ENCODE measurements at places on chromosomes 6 and 20. TPM values are rescaled to one million over a fixed set of nuclear protein-coding genes. Genes with fewer than 3 reads are reported as not detected.

Gene C4A
- total RNA-seq, result 1.7 TPM

DNA sequence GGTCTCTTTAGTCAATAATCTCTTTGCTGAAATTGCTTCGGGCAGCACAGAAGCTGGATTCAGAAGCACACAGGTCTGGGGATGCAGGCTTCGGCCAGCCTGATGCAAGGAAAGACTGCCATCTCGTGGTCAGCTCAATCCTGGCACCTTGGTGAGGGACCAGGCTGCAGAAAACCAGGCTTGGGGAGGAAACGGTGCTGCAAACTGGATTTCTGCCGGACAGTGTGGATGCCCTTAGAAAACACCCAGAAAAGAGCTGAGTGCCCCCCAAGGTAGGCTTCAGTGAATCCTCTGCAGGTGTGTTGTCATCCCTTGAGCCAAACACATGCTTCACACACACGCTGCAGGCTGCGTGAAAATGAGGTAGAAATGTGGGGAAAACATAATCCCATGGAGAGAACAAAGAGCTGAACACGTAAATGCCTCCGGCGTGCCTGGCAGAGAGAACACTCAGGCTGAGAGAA lies 89.8 kb upstream of the PAX1 start:
- DNase-seq, result peak; percentile 84

- no peak for DNase-seq
Observed at GRCh38 chr6:11692451-11693376, 85.9 kb downstream of the ADTRP start.

GRCh38 chr6:43091436-43091991 lies 15.4 kb downstream of the PTK7 start:
- no peak for DNase-seq

DNA sequence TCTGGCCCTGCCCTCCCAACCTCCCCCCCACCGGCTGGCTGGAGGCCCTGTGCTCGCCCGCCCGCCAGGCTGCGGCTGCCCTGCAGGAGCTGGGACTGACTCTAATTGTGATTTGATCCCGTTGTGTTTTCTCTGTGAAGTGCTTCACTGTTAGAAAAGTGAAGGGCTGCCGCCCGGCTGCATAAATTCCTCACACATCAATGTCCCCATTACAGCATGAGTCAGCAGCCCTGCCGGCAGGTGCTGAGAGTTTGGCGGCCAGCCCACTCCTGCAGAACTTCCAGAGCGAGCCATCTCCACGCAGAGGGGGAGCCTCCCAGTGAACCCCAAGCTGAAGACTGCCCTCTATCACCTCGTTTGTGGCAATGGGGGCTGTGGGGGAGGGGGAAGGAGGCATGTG lies 137.9 kb downstream of the DLL1 start:
- peak; percentile 75 for DNase-seq

DNA sequence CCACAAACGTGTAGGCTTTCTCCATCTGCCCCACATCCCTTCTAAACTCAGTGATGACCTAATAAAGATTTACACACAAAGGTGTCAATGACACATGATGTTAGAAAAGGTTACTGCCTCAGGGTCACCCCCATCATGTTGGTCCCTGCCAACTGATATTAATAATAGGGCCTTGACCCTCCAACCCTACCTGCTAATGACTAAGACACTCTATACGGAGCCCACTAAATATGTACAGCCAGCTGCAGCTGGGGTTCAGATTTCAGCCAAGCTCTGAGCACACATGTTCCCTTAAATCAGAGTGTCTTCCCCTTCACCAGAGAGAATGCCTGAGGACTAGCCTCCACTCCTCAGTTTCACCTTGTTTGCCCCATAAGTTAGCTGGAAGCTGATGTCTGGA lies 67.4 kb upstream of the SNRPB2 start:
- no peak for DNase-seq

All from neural progenitor cell (in vitro differentiated cells).